Stimulated activated CD8-positive, alpha-beta memory T cell treated with anti-CD3 and anti-CD28 coated beads, Interleukin-2, amount 100 ng/mL, for 1 hour (primary cell): ENCODE measurements at places on chromosomes 1 and 21.

DNA sequence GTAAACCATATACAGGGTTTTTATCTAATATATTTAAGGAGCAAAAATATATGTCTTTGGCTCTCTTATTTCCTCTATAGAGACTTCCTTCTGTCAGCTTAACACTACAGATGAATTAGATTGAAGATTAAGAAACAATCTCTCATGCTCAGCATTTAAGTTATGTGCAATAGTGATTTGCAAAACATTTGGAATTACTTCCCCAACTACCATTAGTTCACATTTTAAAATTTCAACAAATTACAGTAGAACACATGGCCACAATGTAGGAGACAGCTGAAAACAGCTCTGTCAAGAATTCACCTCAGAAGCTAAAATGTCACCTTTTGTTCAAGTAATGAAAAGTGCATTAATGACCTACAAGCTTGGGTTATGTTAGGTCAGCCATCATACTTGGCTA is 177.9 kb downstream of the EIF4G3 start:
- no peak for DNase-seq

DNA sequence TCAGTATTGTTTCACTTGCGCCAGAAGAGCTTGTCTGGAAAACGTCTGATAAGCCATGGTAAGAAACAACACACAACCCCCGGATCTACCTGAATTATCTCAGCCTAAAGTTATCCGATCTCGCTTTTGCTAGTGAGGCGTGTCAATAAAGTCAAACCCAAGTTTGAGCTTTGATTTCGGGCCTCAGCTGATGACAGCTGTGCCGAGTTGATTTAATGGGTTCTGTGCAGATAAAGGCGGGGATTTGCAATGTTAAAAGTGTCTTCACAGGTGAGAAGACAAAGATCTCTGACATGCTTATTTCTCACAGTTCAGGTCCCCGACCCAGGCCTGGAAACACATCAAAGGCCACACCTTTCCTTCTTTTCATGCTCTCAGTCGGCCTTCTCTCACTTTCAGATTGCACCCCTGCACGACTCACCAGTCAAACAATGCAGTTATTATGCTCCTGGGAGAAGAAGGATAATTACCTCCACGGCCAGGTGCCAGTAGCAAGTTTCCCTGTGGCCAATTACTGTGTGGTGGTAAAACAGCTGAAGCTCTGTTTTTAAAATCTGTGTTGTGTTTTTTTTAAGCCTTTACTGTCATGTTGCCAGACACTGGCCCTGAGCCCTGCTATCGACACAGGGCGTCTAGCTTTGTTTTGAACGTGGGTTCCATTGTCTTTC is 245.3 kb upstream of the RUNX1 start:
- no peak for DNase-seq

GRCh38 chr21:42923553-42924432 is 1.6 kb downstream of the ERVH48-1 start:
- DNase-seq = peak; percentile 8

GRCh38 chr1:175863299-175864050 is 120.1 kb upstream of the TNR start:
- no peak for DNase-seq

DNA sequence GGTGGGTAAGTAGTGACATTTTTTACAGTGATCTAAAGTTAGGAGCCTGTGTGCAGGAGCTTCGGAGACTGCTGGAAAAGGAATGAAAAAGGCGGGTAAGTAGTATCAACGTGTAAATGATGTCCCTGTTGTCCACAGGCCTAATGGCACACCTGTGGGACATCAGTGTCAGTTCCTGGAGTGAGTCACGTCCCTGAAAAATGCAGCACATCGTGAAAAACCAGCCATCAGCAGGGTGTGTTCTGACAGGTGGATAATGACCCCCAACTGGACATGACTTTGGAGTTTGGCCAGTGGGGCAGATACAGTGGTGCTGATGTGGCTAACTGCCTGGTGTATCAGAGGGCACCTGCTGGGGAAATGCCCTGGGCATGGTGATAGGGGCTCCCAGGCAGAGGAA is 12.0 kb upstream of the PRDM15 start:
- DNase-seq = no peak

GRCh38 chr1:98410082-98410481 is 251.4 kb upstream of the SNX7 start:
- DNase-seq = no peak

GRCh38 chr1:199720496-199720895 is 307.0 kb upstream of the NR5A2 start:
- DNase-seq = no peak

- no peak for DNase-seq
Observed at GRCh38 chr1:206578068-206578977, 33.9 kb downstream of the EIF2D start.

DNA sequence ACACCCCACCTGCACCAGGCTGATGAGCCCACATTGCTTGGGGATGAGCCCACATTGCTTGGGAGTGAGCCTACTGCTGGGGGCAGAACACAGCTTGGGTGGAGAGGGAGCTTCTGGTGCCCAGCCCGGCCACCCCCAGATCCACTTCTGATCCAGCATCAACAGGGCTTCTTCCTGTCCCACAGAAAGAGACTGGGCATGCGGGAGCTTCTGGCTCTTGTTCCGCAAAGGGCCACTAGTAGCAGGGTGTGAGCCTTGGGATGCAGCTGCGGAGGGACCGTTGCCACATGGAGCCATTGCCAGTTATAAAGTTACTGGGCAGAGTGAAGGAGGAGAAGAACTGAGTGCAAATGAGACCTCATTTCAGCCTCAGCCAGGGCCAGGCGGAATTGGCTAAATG is 36.3 kb downstream of the PKP1 start:
- no peak for DNase-seq

DNA sequence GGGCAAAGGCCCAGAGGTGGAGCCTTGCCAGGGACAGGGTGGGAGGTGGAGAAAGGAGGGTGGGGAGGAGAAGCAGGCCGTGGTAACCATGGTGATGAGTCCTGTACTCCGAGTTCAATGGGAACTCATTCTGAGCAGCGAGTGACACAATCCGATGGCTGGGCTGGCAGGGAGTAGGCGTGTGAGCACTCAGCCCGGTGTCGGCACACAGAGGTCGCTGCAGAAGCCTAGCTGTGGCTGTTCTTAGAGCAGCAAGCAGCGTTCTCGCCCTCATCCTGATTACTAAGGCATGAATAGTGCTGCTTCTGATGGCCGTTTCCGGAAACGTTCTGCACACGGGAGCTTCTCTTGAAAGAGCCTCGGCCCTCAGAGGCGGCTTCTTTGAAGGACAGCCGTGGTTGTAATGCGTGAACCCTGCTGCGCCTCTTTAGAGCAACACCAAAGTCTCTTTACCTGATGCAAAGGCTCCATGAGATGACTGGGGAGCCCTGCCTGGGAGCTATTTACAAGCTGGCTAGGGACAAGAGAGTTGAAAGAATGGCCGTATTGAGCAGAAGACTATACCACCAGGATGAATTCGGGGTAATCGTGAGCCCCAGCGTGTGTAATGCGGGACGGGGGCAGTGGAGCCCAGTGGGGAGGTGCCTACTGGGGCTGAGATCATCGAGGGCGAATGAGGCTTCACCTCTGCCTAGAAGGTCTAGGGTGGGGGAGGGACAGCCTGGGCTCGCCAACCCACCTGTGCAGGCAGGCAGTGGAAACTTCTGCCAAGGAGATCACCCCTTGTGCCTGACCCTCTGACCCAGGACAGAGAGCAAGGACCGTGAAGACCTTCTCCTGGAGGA is 72.8 kb upstream of the PAX7 start:
- no peak for DNase-seq

DNA sequence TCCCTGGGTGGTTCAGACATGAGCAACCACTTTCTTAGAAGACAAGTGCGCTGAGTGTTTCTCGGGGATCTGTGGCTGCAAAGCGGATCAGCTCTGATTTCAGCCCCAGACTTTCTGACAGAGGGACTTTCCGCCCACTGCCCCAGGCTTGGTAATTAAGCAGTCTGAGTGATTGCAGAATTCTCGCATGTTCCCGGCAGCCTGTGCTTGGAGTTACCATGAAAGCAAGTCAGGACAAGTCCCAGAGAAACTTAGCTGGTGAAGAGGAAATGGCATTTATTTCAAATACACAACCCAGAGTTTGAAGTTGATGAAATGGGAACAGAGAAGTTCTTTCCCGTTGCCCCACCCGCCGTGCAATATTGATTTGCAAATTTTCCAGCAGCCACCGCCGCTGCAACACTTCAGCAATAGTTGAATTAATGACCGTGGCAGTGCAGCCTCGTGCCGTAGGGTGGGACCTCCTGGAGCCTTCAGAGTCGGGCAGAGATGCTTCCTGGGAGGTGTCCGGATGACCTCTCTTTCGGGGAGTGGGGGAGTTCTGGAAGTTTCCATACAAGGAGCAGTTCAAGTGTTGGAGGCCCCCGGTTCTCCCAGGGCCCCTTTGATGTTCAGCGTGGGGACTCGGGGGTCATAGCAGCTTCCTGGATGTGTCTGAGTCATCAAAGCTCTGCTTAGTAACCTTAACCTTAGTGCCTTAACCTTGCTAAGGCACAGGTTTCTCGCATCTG is 134.7 kb downstream of the KAZN start:
- no peak for DNase-seq

DNA sequence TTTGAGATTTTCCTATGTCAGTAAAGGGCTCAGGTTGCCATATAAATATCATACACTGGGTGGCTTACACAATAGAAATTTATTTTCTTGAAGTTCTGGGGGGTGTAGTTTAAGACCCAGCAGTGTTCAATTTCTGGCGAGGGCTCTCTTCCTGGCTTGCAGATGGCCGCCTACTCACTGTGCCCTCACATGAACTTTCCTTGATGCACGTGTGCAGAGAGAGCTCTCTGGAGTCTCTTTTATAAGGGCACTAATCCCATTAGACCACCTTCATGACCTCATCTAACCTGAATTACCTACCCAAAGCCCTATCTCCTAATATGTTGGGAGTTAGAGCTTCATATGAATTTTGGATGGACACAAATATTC is 21.1 kb downstream of the TMEM51 start:
- DNase-seq = no peak

GRCh38 chr1:58997060-58997411 is 213.2 kb upstream of the JUN start:
- no peak for DNase-seq

DNA sequence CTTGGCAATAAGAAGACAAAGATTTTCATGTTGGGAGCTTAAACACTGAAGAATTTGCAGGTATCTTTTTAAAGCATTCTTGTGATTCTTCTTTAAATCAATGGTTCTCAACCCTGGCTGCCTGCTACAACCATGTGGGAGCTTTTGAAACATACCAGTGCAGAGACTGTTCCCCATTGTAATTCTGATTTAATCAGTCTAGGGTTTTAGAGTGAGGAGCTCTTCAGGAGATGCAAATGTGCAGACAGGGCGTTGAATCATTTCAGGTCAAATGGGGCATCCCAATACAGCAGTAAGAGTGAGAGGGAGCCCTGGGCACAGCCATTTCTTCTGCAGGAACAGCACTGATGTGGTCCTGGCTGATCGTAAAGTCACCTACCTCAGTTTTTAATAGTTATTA is 24.3 kb downstream of the KCNJ6 start:
- no peak for DNase-seq

- DNase-seq = no peak
Observed at GRCh38 chr1:208985231-208985630, 598.3 kb upstream of the CAMK1G start.

DNA sequence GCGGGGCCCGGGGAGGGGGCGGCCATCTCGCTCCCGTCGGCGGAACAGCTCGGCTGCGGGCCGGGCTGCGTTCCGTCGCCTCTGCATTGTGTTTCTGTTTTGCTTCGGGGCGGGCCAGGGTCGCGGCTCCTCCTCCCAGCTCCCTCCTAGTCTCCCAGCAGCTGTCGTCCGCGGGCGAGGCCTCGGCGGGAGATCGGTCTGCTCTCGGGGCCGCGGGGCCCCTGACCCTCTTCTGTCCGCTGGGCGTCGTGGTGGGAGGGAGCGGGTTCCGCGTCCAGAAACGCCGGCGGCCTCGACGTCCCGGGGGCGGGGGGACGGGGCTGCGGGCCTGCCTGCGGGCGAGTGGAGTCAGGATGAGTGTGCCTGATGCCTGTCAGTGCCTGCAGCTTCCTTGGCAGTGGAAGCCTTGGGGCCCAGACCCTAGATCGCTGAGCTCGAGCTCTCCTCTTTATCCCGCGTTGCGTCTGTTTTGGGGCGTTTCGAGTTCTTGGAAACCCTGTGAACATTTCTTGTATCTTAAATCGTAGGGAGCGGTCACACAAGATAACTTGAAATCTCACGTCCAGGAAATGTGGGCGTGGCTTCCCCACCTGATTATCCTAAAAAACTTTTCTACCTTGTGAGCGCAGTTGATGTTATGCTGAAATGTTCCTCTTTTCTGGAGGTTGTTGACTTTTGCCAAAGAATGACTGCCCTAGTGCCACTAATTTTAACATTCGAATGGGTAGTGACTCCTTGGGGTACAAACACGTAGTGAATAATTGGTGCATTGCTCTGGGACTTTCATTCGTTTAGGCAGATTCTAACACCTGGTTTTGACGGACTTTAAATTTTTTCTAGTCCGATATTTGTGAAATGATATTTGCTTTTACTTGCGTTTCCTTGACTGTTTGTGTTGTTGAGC is 676 bp downstream of the MORC3 start:
- no peak for DNase-seq

DNA sequence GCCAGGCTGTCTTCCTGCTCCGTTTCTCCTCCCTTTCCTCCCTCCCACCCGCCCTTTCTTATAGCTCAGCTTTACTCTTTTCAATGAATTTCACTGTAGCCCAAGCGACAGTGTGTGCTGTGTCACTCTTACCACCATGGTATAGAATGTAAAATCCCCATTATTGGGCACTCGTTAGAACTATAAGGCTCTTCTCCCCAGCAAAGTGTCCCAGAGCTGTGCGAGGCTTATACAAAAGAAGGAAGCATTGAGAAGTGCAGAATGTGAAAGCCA is 192.5 kb downstream of the CACNA1E start:
- no peak for DNase-seq

GRCh38 chr1:70656361-70656760 is 245.3 kb downstream of the CTH start:
- no peak for DNase-seq

DNA sequence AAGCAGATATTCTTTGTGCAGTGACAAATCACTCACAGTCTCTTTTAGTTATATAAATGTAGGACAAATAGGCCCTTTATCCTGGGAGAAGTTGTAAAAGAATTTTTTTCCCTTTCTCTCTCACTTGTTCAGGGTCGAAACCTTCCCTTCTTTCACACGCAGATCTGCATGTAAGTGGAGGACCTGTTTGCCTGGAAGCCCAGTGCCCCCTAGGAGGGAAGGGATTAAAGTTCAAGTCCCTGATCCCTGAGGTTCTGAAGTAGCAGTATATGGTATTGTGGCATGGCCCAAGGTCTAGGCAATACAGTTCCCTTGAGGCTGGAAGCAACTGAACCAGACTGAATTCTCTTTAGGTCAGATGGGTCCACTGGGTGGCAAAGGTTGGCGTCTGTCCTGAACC is 48.6 kb upstream of the PTGFRN start:
- no peak for DNase-seq

GRCh38 chr1:162222014-162222413 is 152.5 kb downstream of the NOS1AP start:
- no peak for DNase-seq

- no peak for DNase-seq
Observed at GRCh38 chr21:34900376-34900775, 148.7 kb downstream of the RUNX1 start.

- no peak for DNase-seq
Observed at GRCh38 chr1:18110968-18111367, 3.4 kb downstream of the IGSF21 start.

- no peak for DNase-seq
Observed at GRCh38 chr1:84823511-84823910, 69.5 kb downstream of the LPAR3 start.
